ENCODE measurements at places on chromosomes 13 and 19.

GRCh38 chr13:25319771-25320170 is 18.3 kb downstream of the NUP58 start:
- DNase-seq, result no peak

DNA sequence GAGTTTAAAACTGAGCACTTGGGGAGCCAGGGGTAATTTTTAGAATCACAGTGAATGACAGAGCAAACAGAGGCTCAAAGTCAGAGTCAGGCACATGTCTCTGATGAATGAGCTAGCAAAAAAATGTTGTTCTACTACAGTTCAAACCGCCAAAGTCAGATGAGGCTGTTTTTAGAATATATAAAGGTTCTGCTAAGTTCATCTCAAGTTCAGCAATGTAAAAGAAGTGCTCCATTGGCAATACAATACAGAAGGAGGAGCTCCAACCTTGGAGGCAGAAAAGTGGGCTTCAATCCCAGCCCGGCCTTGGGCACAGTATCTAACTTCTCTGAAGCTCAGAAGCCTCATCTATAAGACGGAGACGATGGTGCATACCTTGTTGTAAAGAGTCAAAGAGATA is 70.1 kb upstream of the IPO5 start:
- DNase-seq, result no peak

DNA sequence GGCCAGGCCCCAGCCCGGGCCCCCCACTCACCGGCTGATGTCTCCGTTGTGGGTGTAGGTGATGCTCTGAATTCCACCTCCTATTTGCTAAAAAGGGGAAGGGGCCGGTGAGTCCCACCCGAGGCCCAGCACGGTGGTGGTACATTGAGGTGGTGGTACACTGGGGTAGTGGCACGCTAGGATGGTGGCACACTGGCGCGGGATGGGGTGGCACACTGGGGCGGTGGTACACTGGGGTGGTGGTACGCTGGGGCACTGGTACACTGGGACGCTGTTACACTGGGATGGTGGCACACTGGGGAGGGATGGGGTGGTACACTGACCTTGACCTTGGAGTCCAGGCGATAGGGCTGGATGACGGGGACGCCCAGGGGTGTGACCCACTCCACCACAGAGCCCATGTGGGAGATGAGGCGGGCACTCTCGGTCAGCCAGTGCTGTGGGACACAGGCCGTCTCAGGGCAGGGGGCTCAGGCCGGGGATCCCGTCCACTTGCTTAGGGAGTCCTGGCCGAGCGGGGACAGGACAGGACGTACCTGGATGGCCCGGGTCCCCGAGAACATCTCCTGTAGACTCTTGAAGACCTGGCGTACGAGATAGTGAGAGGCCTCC is 14.6 kb downstream of the POLRMT start:
- DNase-seq, result no peak

- DNase-seq, result peak; percentile 72
Measured at GRCh38 chr19:41866284-41866683, 6.2 kb downstream of the RPS19 start.
